COR-L47 (cell line): ENCODE measurements at places on chromosomes 16 and 17.

DNA sequence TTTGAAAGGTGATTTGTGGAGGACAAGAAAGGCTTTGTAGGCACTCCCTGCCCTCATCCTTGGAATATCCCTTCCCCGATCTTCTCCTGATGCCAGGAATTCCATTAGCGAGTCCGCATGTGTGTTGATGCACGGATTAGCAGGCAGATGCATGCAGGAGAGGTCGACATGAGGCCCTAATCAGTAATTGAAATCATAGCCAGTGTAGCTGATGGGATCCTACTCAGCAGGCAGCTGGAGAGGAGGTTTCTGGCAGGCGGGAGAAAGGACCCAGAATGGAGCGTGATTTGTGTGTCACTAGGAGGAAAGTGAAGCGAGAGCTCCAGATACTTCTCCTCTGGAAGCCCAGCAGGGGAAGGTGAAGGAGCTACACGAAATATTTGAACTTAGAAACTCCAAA, 196.3 kb upstream of the CDH11 start:
- no peak for DNase-seq

DNA sequence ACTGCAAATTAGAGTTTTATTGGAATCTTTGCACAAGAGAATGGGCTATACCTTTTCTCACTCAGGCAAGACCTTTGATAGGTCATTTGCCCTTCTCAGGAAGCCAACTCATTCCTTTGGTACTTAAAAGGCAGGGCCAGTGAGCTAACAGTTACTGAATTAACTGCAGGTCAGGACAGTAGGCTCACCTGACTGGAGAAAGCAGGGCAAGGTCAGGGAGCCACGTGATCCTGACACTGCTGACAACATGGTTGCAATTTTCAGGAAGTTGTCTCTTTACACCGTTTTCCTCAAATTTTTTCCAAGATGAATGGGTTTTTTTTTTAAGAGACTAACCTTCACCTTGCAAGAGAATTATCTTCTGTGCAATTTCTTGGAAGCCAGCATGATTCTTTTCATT, 21.1 kb downstream of the CPSF4L start:
- no peak for DNase-seq

DNA sequence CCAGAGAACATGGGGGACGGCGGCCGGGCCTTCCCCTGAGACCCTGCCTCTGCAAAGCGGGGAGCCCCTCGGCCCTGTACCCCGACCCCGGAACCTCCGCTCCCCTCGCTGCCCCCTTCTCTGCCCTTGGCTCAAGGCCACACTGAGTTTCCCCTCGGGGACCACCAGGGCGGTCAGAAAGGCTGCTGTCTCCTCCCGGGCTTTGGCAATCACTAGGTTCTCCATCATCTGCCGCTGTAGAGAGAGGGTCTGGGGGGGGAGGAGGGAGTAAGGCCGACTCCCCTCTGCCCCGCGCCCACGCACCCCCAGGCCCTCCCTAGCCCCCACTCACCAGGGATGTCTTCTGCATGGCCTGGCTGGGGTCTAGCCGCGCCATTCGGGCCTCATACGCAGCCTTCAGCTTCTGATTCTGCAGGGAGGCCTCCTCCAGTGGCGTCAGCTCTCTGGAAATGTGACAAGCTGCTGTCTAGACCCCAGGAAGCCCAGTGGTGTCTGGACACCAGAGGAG, 8.4 kb downstream of the VPS9D1 start:
- DNase-seq, result no peak

DNA sequence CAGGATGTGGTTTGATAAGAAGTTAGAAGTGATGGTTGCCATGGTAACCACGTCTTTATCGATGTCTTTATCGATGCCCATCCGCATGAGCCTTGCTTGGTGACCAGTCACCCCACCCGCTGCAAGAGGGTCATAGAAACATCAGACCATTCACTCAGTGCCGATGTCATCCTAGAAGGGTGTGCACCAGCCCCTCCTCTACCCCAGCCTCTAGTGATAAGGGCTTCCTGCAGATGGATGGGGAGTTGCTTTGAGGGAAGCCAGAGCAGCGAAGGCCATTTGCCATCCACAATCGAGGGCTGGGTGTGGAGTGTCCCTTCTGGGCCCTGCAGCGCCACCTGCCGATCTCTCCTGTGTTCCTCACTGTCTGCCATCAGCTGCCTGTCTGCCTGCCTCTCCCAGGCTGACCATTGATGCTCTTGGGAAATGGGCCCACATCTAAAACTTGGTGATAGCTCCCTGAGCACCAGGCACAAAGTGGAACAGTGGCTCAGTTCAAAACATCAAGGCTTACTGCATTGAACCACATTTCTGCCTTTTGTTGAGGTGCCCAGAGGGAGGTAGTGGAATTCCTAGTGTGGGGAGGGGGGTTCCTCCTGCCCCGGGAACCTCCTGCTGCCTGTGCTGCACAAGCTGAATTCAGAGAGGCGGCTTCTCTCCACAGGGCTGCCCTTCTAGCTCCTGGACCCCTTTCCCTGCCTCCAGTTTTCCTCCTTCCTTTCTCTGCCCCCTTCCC, 8.9 kb downstream of the CALB2 start:
- peak; percentile 43 for DNase-seq

- DNase-seq, result no peak
Measured at GRCh38 chr17:30594223-30594952, 117.2 kb downstream of the GOSR1 start.

- no peak for DNase-seq
Measured at GRCh38 chr17:4519361-4519788, 20.7 kb downstream of the SPNS2 start.

DNA sequence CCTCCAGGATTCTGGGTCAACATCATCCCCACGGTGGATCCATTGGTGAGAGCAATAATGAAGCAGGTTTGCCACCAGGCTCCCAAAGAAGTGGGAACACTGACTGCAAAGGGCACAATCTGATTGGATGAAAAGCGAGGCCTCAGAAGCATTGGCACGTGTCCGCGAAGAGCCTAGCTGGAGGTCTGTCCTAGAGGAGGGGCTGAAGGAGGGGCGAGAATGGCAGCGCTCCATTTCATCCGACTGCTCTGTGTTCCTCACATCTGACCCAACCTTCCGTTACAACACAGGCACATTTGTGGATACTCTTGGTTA, 79.9 kb downstream of the MRC2 start:
- DNase-seq, result no peak

GRCh38 chr17:21512307-21513011, 136.3 kb downstream of the KCNJ12 start:
- DNase-seq, result no peak

DNA sequence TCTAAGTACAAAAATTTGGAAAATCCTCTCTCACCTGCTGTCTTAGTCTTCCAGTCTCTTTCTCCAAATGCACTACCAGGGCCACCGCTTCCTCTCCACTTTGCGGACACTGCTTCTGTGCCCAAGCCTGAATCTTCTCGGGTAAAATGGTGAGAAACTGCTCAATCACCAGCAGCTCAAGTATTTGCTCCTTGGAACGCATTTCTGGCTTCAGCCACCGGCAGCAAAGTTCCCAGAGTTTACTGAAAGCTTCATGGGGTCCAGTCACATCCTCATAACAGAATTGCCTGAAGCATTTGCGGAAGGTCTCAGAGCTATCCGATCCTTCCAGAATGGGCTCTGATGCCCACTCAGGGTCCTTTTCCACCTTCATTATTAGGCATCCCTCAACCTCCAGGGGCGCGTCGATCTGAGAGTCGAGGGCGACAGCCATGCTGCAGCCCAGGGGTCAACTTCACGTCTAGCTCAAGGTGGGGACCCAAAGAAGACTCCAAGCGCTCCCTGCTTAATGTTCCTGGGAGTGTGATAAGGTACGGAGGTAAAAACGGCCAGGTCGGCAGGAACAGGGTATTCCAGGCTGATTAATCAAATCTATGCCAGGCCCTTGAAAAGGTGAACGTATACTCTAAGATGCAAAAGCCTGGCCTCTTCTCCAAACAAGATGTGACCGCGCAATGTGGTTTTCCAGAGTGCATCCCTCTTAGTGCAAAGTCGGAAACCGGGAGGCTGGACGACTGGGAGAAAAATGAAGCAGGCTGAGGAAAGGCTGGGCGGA, 763 bp downstream of the ZKSCAN2 start:
- no peak for DNase-seq

GRCh38 chr16:49405530-49405929, 31.9 kb downstream of the C16orf78 start:
- DNase-seq, result no peak

GRCh38 chr16:83967838-83968305, at the start of gene NECAB2:
NECAB2 (plus strand) TSS chr16:83968244; CDS start chr16:83968649, 405 bp downstream.
- DNase-seq, result peak; percentile 52

DNA sequence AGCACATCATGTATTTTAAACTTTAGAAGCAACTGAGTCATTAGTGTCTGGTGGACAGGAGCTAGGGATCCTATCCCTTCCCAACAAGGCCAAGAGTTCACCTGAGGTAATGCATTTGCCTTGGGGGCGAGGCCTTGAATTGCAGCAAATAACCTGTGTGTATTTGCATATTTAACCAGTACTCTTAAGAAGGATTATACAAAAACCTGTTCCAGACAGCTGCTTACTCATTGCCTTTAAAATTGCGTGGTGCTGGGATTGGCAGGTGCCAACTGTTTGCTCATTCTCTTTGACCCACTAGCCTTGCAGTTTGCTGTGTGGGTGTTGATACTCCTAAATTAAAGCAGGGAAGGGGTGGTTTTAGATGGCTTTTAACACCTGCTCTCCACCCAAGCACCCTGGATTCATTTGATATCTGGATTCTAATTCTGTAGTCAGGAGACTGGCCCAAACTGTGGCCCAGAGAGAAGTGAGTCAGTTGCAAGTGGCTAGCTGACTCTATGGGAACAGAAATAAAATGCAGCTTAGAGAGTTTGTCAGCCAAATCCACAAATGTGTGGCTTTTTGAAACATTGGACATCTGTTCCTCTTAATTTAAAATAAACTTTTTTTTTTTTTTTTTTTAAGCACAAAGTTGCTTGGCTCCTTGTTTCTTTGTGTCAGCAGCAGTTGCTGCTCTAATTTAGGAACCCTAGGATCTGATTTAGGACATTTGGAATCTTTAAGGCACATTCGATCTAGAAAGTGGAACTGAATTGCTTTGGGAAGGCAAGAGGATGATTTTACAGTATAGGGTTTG, 46.9 kb downstream of the TUBD1 start:
- peak; percentile 51 for DNase-seq

GRCh38 chr17:1241929-1242328, 28.3 kb upstream of the BHLHA9 start:
- no peak for DNase-seq
